ENCODE measurements at places on chromosomes 2 and 18.
A peak's percentile ranks its signal among the peaks of the same experiment; 100 is the strongest.

- DNase-seq = no peak
These were observed 5.1 kb downstream of the SERPINB2 start for GRCh38 chr18:63892566-63892965.

DNA sequence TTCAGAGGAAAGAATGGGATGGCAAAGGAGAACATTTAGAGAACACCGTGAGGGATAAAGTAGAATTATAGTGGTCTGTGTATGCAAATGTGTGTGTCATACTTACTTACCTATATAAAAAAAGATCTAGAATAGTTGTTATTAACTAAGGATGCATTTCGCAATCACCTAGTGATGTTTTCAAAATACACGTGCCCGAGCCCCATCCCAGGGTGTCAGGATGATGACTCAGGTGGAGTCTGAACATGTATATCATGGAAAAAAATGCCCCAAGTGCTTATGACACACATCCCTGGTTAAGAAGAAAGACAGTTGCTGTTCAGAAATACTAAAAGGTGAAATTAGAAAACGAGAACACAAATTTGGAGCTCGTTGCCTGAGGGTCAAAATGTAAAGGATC is 109.0 kb downstream of the CERS6 start:
- peak; percentile 65 for DNase-seq

DNA sequence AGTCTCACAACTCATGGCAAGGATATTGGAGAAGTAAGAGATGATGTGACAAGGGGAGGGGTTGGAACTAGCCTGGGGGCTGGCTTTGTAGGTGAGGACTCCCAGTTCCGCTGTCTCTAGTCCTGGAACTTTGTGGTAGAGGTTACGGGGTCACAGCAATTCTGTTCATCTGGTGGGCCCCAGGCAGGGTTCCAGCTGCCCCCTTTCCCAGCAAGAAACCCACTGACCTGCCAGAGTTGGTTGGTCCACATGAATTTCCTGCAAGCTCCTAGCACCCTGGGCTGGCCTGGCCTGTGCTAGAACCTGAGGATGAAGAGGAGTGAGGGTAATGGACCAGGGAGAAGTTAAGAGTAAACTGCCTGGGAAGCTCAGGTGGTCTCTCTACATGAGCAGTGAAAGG is 41.3 kb downstream of the PSD4 start:
- DNase-seq = no peak

DNA sequence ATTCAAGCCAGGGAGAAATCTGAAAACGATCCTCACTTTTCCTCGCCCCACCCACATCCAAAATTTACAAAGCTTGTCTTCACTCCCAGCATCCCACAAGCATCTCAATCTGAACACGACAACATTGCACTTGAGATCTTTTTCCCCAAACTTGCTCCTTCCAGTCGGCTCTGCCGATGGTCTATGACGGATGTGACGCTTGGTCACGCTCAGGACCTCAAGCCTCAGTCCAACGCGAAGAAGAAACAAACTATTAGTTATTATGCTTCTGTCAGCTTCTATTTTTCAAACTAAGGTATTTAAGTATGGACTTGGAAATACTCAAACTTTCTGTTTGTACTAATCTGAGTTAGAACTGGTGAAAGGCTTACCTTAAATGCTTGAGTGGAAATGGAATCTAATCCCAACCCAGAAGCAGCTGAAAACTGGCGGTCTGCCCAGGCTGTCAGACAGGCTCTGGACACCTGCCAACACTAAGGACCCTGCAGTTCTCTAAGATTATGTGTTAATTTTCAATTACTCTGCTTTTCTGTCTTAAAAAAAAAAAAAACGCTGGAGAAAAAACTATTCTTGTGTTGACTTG is 132.1 kb upstream of the DNMT3A start:
- peak; percentile 42 for DNase-seq

- no peak for DNase-seq
These were observed 529.1 kb downstream of the IRS1 start for GRCh38 chr2:226270285-226271058.

Data from fibroblast of pulmonary artery (primary cell).